ENCODE measurements at places on chromosomes 4 and X.

DNA sequence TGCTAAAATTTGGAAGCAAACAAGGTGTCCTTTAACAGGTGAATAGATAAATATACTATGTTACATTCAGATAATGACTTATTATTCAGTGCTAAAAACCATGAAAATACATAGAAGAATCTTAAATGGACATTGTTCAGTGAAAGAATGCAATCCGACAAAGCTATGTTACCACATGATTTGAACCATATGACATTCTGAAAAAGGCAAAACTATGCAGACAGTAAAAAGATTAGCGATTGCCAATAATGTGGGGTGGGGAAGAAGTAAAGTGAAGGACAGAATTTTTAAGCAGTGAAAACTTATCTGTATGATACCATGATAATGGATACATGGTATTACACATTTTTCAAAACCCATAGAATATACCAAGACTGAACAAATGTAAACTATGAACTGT, 926.9 kb downstream of the FAT4 start:
- DNase-seq, result no peak

DNA sequence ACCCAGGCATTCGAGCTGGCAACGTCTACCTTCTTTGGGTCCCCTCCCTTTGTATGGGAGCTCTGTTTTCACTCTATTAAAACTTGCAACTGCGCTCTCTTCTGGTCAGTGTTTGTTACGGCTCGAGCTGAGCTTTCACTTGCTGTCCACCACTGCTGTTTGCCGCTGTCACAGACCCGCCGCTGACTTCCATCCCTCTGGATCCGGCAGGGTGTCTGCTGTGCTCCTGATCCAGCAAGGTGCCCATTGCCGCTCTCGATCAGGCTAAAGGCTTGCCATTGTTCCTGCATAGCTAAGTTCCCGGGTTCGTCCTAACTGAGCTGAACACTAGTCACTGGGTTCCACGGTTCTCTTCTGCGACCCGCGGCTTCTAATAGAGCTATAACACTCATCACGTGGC, 183.5 kb upstream of the GALNTL6 start:
- no peak for DNase-seq

DNA sequence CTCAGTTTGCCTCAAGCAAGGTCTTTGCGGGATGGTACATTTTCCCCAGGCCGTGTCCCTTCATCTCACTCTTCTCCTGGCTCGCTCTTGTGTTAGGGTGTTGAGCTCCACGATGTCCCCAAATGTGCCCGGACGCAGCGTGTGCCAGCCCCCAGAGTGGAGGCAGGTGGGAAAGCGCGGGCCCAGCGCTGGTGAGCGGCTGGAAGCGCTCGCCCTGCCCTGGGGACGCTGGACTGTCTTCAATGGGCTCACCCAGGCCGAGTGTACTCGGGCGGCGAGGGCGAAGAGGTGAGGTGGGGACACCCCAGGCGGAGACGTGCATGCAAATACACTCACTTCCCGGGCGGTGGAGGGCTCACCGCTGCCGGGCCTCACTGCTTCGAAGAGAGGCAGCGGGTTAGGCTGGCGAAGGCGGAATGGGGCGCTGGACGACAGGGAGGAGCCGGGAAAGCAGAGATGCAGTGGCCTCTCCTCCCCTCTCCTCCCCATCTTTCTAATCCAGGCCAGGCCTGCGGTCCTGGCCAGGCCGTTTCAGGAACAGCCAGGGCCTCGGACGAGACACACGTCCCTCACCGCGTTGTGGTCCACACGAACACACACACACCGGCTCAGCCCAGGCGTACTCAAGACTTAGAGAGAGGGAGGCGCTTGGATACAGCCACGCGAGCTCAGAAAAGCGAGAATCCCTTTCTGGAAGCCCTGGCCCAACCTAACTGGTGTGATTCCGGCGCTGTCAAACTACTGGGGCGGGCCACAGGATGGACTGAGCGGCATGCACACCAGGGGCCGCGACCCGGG, 2.2 kb downstream of the NKX6-1 start:
- no peak for DNase-seq

GRCh38 chr4:62194342-62194741, 994.2 kb downstream of the ADGRL3 start:
- DNase-seq, result no peak

DNA sequence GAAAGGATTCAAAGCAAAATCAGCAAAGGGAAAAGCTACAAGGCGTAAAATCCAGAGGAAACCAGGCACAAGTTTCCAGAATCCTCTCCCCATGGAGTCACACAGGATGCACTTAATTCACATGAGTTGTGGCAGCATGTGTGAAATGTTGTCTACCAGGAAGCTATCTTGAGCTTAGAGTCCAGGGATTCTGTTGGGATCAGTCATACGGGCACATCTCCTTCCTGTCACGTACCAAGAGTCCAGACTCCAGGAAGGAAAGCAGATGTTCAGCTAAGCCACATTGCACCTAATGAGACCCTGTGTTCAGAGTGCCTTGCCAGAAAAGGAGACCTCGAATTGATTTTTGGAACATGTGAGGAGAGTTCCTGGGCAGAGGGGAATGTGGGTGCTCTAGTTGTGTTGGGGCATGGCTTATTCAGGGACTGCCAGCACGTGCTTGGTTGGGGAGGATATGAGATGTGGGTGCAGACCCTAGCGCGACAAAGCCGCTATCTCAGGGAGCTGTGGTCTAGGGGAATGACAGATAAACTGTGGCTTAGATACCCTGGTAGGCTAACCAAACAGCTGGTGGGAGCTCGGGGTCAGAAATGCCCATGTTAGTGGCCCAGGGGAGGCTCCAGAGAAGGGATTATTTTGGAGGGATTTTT, 70.0 kb downstream of the EVC start:
- DNase-seq, result peak; percentile 32

GRCh38 chrX:20091499-20091898, 25.2 kb downstream of the MAP7D2 start:
- peak; percentile 28 for DNase-seq

DNA sequence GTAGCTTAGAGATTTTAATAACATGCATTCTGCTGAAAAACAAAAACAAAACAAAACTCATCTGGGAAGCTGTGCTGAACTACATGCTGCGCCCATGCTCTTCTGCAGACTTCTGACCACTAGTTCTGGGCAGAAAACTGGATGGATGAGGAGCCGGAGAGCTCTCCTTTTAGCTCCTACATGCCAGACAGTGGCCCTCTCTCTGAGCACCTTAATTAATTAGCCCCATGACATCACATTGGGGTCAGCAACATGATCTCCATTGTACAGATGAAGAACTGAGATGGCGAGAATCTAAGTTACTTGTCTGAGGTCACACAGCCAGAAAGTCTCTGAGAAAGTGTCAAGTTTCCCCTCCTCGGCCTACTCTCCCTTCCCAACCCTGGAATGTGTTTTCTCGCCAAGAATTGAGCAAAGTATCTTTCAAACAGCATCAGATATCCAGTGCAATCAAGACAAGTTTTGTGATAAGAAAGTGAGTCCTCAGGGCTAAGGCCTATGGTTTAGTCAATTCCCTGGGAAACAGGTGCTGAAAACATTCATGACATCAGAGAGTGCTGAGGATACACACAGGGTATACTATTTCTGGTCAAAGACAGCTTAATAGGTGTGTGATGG, 21.6 kb downstream of the SCD5 start:
- DNase-seq, result no peak

GRCh38 chr4:159267869-159268285, 165.0 kb downstream of the RAPGEF2 start:
- DNase-seq, result no peak

DNA sequence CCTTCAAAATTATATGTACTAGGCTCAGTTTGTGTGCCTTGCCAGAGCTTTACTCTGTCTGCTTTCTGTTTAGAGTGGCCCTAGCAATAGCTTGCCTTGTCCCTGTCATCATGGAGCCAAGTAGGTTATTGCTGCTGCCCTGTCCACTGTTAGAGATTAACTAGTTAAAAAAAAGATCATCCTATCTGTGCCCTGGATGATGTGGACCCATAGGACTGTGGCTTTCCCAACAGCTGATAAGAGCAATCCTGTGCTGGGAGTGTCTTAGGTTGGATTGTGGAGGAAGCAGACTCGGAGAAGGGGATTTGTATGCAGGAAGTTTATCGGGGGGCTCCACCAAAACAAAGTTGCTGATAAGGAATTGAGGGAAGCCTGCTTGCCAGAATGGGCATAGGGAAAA, 23.8 kb downstream of the PPP1R2C start:
- DNase-seq, result no peak

DNA sequence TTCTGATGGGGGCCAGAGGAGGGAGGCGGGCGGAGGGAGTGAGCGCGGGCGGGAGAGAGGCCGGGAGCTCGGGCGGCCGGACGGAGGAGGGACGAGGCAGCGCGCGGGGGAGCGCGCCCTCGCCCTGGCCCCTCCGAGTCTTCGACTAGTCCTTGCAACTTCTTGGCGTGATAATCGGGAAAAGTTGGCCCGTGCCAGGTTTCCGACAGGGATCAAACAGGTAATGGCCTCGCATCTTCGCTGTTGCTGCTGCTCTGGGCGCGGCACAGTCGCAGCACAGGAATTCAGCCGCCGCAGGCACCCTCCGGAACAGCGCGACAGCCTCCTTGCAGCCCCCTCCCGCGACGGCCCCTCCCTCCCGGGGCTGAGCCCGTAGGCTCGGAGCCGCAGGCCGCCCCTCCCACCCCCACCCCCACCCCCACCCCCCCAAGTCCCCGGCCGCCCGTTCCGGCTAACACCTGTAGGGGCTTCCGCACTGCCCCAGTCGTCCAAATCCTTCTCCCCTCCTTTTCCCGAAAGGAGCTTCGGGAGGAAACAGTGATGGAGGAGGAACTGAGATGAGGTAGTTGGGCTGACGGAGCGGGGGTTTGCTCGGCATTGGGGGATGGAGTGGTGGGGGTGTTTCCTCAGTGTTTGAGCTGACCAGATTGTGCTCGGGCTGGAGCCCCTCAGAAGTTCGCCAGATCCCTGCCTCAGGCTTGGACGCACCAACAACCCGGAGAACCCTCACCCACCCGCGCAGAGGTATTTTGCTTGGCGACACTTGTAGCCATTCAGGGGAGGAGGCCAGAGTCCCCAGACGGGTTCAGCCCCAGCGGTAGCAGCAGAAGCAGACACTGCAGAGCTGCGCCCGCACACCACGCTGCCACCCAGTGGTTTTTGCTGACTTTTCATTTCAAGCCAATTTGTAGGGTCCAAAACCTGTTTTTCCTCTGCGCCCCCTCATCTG, at the start of gene FGF13:
Gene FGF13 (minus strand): TSS at position 319 of the 949 bp plus-strand sequence. CDS start 714 bp downstream, outside the sequence.
- DNase-seq, result no peak

DNA sequence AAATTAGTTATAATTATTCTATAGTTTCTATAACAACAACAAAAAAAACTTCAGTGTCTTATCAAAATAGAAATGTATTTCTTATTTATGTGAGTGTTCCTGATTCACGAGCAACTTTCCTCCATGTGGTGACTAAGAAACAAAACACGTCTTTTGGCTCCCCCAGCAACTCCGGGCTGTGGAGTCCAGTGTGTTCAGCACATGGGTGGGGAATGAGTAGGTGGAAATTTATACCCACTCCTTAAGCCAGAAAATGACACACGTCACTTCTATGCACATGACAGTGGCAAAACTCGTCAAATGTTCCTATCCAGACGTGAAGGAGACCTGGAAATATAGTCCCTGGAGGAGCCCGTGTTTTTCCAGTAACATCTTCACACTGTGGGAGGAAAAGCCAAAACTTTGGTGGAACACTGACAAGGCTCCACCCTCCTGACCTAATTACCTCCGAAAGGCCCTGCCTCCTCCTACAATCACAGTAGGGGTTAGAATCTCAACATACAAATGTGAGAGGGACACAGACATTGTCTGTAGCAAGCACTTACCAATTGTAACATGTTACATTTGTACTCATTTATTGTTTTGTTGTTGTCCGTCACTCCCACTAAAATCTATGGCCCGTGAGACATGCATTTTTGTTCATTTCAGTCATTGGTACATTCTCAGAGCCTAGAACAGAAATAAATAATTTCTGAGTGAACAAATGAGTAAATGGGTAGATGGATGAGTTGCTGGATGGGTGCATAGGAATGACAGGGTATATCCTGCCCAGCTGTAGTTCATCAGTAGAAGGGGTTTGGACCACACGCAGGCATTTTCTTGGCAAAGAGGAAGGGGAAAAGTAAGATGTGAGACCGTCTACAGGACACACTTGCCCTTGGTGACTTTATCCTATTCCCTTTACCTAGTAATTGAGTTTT, 605.8 kb upstream of the TENM3 start:
- no peak for DNase-seq

DNA sequence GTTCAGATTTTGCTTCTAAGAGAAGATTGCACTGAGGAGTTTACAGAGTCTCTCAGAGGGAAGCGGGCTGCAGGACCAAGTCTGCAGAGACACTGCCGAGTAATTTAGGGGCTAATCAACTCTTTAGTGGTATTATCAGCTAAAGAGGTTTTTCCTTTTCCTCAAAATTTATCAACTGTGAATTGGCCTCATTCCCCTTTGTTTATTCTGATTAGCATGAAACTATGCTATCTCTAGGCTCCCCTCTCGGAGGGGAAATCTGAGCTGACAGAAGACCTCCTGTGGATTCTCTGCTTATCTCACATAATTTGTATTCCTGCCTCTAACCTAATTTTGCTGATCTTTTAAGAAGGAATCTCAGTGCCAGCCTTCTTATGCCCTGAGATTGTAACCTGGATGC, 201.0 kb downstream of the DCTD start:
- no peak for DNase-seq

DNA sequence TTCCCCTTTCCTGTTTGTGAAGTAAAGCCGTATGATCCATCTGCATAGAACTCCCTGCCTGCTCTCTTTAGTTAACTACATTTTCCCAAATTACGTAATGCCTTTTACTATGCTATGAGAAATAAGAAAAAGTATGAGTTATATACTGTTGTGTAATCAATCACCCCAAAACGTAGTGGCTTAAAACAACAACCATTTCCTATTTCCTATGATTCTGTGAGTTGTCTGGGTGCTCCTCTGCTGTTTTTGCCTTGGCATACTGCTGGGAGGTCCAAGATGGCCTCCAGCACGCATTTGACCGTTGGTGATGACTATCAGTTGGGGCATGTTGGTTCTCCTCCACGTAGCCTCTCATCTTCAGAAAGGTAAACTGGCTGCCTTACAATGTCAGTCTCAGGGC, 39.8 kb downstream of the BBS12 start:
- no peak for DNase-seq

DNA sequence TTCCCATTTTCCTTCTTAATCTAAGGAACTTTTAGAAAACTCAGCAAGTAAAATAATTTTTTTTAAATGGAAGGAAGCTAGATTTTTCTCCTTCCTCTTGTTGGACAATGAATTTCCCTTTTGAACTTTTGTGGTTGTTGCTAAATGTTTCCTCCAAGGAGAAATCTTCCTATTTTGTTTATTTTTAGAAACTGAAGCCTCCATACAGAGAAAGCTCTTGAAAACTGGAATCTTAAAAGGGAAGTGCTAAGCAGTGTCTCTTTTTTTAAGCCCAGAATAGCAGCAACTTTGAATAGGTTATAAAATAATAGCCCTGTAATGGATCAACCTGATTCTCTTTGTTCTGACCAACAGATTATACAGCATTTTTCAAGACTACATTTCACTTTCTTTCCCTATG, 15.1 kb upstream of the DCLK2 start:
- DNase-seq, result no peak

DNA sequence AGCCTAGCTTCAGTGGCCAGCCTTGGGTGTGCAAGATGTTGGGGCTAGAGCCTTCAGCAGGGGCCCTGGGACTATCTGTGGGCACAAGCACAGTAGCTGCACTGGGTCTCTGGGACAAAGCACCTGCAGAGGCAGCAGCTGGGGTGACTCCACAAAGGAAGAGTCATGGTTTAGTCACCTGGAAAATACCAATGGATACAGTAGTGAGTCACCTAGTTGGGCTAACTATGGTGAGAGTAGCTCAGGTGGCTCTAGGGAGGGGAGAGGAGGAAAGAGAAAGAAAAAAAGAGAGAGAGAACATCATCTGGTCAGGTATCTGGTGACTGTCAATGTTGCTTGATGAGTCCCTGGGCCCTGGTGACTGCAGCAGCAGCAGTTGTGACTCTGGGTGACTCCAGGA, 72.9 kb upstream of the SPIN4 start:
- peak; percentile 74 for DNase-seq

All from foreskin keratinocyte (primary cell).